ENCODE measurements at places on chromosomes 2 and 18.

DNA sequence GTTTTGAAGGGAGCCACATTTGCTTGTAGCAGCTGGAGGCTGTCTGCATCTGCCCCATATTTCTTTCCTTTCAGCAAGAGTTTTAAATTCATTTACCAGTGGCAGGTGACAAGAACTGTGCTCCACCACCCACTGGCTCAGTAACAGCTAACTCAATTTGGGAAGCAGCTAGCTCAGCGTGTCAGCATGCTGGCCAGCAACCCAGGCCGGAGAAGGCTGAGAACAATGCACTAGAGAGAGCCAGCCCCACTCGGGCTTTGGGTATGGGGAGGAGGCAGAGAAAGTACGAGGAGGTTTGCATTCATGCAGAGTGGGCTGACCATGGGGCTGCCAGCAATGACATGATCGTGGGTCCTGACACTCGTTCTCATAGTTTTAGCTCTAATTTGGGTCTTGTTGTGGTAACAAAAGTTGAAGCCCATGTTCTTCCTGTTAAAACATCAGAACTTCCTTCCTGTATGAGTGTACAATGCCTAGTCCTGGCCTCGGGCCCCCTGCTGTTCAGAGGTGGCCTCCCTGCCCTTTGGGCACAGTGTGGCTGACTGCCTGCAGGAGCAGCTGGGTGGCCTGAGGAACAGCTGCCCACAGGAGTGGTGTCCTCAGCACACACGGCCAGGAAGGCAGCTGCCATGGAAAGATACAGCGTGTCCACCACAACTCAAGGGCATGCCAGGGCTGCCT is 23.0 kb downstream of the CDC42EP3 start:
- no peak for DNase-seq

DNA sequence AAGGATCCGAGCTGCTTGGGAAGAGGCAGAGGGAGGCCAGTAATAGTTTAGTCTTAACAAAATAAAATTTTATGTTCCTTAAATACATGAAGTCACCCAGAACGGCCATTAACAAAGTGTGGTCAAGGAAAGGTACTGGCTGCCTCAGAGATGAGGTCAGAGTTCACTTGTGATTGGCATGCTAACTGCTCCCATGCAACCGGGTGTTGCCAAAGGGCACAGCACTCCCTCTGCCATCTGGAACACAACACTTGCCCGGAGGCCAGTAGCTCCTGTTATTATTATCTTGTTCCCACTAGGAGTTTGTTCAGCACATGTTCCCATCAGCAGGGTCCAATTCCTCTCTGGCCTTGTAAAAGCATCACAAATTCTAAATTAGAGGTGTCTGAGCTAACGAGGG is 207.0 kb downstream of the CYP26B1 start:
- DNase-seq = no peak

GRCh38 chr2:128748835-128749605 is 430.4 kb upstream of the HS6ST1 start:
- no peak for DNase-seq

GRCh38 chr18:74901362-74902146 is 303.9 kb downstream of the ZNF407 start:
- peak; percentile 46 for DNase-seq

GRCh38 chr2:16520891-16521290 is 144.7 kb downstream of the CYRIA start:
- DNase-seq = no peak

- DNase-seq = no peak
Observed at GRCh38 chr2:118635891-118636290, 211.6 kb downstream of the EN1 start.

DNA sequence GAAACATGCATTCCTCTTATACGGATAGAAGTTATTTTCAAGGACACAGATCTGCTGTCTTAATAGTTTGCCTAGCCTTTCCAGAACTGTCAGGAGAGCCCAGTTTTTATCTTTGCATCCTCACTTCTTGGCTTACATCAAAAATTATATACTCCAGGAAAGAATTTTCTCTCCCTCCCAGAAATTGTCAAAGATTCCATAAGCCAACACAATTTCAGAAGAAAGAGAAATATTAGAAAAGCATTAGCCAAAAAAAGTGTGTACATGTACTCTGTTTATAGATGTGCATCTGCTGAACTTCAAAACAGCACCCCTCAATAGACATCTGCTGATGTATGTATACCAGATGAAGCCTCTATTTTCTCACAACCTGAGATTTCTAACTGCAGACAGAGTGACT is 210.4 kb downstream of the METTL4 start:
- no peak for DNase-seq

- DNase-seq = no peak
Observed at GRCh38 chr2:131419441-131419840, 55.5 kb upstream of the RAB6D start.

DNA sequence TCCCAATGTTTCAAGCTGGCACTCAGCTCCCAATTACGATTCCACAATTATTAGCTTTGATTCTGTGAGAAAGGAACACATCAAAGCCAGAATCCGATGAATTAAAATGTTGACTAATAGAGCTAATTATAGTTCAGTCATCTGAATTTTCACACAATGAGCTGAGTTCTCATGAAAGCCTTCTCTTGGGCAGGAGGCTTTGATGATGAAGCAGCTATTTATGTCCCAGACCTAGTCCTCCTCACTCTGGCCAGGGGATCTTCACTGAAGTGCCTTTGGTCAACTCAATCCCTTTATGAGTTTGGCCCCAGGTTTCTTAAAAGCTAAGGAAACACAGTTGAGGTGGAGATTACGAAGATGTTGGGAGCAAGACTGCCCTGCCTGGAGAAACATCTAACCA is 74.7 kb upstream of the PPM1B start:
- DNase-seq = no peak

DNA sequence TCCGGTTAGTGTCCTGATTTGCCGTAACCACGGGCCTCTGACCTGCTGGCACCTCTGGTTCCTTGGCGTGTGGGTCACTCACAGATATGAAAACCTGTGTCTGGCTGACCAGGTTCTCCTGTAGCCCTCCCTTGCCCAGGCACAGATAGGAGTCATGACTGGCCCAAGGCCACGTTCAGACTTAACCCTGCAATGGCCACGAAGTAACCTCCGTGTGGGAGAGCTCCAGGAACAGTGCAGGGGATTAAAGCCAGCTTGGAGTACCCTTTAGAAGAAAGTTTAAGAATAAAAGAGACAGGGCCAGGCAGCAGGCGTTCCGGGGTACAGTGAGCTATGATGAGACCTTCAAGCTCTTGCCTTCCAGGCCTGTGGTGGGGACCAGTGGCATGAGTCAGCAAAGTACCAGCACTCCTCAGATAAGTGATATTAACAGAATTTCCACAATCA is 25.5 kb downstream of the CENPO start:
- DNase-seq = no peak

GRCh38 chr2:128498086-128498485 is 179.4 kb upstream of the HS6ST1 start:
- no peak for DNase-seq

GRCh38 chr18:41645589-41646360 is 309.3 kb upstream of the PIK3C3 start:
- peak; percentile 61 for DNase-seq

GRCh38 chr2:214989187-214989586 is 149.2 kb downstream of the ABCA12 start:
- DNase-seq = no peak

- no peak for DNase-seq
Observed at GRCh38 chr2:127581516-127582490, 46.3 kb downstream of the MYO7B start.

GRCh38 chr2:144559681-144560080 is 39.8 kb upstream of the ZEB2 start:
- no peak for DNase-seq

GRCh38 chr2:16553226-16553625 is 112.4 kb downstream of the CYRIA start:
- peak; percentile 47 for DNase-seq

GRCh38 chr2:88053296-88053695 is 2.3 kb downstream of the KRCC1 start:
- peak; percentile 29 for DNase-seq

DNA sequence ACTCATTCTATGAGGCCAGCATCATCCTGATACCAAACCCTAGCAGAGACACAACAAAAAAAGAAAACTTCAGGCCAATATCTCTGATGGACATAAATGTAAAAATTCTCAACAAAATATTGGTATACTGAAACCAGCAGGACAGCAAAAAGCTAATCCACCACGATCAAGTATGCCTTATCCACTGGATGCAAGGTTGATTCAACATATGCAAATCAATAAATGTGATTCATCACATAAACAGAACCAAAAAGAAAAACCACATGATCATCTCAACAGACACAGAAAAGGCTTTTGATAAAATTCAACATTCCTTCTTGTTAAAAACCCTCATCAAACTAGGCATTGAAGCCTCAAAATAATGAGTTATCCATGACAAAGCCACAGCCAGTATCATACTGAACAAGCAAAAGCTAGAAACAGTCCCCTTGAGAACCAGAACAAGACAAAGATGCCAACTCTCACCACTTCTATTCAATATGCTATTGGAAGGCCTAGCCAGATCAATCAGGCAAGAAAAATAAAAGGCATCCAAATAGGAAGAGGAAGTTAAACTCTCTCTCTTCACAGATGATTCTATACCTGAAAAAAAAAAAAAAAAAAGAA is 45.3 kb downstream of the RTTN start:
- DNase-seq = no peak

- DNase-seq = no peak
Observed at GRCh38 chr2:42060028-42060427, 12.2 kb downstream of the PKDCC start.

DNA sequence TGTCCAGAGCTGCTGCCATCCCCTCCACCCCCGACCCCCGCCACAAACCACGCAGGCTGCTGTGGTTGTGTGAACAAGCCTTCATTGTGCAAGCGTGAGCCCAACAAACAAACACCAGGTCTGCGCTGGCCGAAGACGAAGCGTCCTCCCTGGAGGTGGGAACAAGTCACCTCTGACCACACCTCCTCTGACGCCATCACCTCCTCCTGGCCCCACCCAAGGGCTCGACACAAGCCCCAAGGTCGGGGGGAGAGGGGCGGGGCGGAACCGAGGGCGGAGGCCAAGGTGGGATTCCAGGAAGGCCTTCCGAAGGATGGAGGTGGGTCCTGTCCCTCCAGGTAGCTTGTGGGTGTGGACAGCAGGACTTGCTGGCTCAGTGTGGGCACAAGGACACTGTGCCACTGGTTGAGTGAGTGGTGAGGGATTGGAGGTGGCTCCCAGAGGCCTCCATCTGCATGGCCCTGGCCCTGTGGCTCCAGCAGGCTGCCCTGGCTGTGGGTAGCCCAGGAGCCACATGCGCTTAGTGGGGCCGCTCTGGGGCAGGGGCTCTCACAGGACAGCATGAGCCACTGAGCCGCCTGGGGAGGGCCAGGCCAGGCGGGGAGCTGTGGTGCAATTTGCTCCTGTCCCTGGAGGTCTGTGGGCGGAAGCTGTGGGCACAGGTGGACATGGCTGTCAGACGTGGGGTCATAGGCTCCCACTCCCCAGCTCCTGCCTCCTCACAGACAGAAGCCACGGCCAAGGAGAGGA is 7.4 kb upstream of the GPR17 start:
- no peak for DNase-seq

- DNase-seq = no peak
Observed at GRCh38 chr2:5867056-5867455, 174.9 kb downstream of the SOX11 start.

- DNase-seq = no peak
Observed at GRCh38 chr2:196971574-196972279, 45.2 kb upstream of the PGAP1 start.

- DNase-seq = no peak
Observed at GRCh38 chr2:143123911-143124310, 5.3 kb upstream of the ARHGAP15 start.

DNA sequence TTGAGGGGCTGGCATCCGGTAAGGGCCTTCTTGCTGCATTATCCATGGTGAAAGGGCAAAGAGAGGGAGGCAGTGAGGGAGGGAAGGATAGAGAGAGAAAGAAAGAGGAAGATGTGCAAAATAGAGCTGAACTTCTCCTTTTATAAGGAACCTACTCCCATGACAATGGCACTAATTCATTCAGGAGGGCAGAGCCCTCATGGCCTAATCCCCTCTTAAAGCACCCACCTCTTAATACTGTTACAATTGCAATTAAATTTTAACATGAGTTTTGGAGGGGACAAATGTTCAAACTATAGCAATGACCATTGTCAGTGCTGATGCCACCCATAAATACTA is 60.2 kb downstream of the CXCR4 start:
- DNase-seq = peak; percentile 61

DNA sequence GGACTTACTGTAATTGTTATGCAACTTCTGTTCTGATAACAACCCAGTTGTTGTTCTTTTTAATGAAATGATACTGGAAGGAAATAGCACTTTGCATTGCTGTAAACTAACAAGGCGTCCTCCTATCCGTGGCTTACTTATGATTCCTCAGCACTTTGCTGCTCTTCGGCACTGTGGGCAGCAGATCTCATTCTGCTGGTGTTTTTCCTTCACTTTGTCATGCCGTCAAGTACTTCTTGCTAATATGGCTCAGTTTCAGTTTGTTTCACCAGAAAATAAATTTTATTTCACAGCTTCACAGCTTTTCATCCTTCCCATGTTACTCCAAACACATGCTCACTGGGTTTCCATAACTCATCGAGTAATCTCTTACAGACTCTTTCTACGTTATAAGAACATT is 289.3 kb downstream of the MEIS1 start:
- DNase-seq = no peak

DNA sequence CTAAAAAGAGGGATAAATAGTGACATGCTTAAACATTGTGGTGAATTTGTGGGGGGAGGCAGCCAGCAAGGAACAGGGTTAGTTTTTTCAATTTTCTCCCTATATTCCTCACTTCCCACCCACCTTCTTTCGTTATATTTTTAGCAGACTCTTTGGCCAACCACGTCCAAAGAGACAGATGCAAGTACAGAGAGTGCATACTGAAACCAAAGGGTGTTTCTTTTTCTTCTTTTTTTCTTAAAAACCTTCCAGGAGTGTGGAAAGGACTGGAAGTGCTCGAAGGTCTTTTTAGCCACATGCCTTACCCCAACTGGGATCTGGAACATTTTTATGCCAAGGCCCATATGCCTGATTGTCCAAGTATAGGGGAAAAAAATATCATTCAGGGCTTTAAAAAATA is 59.0 kb downstream of the TNP1 start:
- no peak for DNase-seq

GRCh38 chr18:62957885-62958472 is 242.6 kb downstream of the PHLPP1 start:
- peak; percentile 47 for DNase-seq

- DNase-seq = no peak
Observed at GRCh38 chr2:7929281-7929680, 752.6 kb upstream of the ID2 start.

GRCh38 chr18:24490539-24490938 is 30.1 kb downstream of the HRH4 start:
- no peak for DNase-seq

GRCh38 chr2:194328456-194328855 is 1328.6 kb upstream of the SLC39A10 start:
- no peak for DNase-seq

- no peak for DNase-seq
Observed at GRCh38 chr2:119827866-119828507, 68.3 kb downstream of the PTPN4 start.

DNA sequence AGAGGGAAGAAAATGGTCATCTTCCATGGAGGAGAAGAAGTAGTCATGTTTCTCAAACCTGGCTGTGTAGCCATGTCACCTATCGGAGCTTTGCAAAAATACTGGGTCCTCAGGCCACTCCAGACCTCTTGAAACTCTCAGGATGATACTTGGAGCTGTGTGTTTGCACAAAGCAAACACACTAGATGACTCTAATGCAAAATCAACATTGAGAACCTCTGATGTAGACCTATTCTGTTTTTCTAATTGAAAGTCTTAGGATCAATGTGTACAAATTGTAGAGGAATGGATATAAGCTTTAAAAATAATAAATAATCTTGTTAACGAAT is 444.3 kb downstream of the RND3 start:
- no peak for DNase-seq

Measured in AML-193 (cell line).